Common myeloid progenitor, CD34-positive (primary cell): ENCODE measurements at places on chromosomes 5 and 9.

DNA sequence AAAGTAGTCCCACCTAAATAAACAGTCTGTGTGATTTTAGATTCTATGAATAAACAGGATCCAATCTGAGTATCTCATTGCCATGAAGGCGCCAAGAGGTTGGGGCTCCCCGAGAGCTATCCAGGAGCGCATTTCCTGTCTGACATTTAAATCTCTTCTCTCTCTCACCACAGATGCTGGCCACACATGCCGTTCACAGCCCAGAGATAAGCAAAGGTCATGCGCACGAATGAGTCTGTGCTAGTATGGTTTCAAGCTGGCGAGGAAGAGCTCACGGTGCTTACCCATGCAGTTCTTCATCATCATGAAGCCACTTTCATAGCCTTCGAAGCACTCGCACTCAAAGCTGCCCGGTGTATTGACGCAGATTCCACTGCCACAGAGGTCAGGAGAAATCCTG is 199.4 kb downstream of the FBN2 start:
- no peak for DNase-seq

DNA sequence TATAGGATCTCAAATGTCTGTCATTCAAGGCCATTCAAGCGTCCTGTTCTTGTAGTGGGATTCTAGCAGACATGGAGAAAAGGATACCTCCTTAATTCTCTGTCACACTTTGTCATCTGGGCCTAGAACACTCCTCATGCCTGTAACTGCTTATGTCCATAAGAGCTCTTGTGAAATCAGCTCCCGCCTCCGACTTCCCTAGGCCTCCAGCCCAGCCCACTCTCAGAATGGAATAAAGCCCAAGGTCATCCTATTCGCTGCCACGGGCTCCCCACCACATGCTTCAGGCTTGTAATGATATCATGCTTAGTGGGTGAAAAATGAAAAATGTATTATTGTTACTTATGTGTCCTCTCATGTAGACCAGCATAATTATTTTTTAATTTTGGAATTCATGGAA is 632.5 kb downstream of the ISL1 start:
- no peak for DNase-seq

- DNase-seq, result no peak
Measured at GRCh38 chr5:158992037-158992740, 107.5 kb downstream of the EBF1 start.

DNA sequence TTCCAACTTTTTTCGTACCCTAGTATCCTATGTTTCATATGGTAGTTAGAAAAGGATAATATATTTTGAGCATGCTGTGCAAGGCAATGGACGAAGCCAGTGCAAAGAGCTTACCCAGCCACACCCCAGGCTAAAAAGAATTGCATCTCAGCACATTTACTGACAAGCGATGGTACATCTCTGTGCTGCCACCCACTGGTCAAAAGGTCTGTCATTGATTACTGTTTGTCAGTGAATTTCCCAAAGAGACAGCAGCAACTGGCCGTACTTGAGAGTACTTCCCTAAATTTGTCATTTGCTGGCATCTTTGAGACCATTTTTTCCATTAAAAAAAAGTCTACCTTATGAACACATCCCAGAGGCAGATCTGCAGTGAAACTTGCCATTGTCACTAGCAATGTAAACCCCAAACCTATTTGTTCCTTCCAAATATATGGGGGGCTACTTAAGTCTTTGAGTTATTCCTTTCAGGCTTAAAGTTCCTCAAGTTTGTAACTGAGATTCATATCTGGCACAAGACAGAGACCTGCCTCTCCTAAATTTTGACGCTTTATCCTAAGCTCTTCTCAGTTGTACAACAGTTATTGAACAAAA is 184.3 kb downstream of the CTNND2 start:
- DNase-seq, result peak; percentile 86
